CD4-positive, alpha-beta T cell treated with Interleukin-6 at 100 ng/mL for 8 hours (primary cell): ENCODE measurements at places on chromosomes 16 and 17.

GRCh38 chr16:88705801-88706228, 393 bp downstream of the RNF166 start:
- DNase-seq = no peak

DNA sequence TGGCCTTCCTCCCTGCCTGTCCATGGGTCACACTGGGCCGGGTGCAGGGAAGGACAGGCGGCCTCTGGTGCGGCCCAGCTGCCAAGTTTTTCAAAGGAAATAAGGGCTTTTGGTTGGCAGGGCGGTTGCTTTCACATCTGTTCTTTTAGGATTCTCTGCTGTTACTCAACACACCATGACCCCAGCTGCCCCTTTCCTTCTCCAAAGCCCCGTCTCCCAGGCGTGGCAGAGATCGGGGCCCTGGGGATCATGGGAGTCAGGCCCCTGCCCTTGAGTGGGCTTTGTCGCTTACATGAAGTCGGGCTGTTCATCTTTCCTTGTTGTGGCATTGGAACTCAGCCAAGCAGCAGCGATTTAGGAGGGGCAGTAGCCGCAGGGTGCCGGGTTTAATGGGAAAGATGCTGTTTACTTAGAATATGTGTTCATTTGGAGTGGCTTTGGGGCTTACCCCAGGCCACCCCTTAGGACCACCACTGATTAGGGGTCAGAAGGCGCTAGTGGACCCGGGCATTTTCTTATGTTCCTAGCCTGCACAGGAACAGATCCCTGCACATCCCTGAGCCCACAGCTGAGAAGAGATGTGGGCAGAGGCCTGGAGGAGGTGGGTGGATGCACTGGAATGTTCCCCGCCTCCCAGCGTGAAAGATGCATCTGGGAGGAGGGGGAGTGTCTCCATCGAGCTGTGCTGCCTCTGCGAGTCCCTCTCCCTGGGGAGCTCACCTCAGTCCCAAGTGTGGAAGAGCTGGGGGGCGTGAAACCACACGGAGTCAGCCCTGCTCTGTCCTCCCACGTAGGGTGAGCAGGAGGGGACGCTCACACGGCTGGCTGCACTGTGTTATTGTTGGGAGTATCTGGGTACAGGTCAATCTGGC, 6.8 kb upstream of the ADCY7 start:
- no peak for DNase-seq

DNA sequence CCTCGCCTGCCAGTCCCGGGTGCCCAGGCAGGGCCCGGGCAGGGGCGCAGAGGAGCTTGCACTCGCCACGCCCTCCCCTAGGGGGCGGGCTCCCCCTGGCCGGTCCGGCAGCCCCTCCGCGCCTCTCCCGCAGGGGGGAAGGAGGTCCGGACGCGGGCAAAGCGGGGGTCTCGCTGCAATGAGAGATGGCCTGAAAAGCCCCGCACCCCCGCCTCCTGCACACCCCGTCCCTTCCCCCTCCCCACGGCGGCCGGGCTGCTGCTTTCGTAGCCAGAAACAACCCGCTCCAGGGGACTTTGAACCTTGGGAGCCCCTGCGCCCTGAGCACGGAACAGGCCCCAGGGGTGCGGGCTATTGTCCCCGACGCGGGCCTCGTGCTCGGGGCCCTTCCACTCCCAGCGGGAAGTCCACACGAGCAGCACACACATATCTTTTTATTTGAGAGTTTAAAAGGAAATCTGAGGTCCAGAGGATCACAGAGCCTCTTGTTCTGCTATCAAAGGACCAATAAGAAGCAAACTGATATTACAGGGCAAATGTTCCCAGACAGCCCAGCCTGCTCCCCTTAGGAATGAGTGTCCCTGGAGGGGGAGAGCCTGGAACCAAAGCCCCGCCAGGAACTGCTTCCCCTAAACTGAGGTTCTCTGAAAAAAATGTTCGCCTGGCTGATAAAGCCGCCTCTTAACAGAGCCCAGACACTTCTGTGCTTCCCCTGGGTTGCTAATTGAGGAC, 5.8 kb upstream of the CBX4 start:
- DNase-seq = peak; percentile 28

DNA sequence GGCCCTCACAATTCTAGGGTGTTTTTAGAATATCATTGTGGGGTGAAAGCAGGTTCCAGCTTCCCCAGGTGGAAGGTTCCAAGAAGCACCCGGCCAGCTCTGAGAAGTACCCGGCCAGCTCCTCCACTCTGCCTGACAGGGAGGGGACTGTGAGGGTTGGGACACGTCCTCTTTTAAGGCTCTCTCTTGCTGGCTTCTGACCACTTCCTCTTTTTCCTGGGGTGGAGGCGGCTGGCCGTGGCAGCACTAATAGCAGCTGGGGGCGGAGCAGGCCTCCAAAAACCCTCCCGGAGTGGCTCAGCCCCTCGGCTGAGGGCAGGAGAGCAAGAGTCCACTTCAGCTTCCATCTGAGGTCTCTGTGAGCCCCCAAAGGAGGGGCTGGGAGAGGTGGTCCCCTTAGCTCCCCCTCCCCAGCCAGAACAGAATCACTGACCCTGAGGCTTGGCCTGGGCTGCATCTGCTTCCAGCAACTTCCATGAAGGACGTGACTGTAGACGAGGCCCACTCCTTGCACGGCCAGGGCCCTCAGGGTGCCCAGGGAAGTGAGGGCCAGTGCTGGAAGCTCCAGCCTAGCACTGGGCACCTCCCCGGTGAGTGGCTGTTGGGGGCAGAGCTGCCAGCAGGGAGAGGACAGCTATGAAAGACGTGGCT, 26.7 kb upstream of the PLCG2 start:
- DNase-seq = no peak

- DNase-seq = no peak
Observed at GRCh38 chr16:52557236-52557635, 10.3 kb upstream of the TOX3 start.

DNA sequence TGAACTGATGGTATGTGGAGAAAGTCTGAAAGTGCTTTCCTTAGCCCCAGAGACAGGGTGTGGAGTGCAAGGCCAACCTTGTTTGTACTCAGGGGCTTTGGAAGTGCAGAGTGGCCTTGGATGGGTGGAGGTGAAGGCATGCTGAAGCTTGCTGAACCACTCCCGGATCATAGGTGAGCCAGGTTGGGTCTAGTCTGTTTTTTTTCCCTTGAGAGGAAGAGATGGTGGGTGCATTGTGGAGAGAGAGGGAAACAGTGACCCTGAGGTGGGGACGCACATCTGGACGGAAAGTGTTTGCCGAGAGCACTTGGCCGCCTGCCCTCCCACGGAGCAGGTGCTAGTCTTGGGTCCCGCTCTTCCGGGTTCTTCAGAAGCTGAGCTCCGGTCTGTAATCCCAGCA, 12.5 kb downstream of the ABAT start:
- DNase-seq = no peak

DNA sequence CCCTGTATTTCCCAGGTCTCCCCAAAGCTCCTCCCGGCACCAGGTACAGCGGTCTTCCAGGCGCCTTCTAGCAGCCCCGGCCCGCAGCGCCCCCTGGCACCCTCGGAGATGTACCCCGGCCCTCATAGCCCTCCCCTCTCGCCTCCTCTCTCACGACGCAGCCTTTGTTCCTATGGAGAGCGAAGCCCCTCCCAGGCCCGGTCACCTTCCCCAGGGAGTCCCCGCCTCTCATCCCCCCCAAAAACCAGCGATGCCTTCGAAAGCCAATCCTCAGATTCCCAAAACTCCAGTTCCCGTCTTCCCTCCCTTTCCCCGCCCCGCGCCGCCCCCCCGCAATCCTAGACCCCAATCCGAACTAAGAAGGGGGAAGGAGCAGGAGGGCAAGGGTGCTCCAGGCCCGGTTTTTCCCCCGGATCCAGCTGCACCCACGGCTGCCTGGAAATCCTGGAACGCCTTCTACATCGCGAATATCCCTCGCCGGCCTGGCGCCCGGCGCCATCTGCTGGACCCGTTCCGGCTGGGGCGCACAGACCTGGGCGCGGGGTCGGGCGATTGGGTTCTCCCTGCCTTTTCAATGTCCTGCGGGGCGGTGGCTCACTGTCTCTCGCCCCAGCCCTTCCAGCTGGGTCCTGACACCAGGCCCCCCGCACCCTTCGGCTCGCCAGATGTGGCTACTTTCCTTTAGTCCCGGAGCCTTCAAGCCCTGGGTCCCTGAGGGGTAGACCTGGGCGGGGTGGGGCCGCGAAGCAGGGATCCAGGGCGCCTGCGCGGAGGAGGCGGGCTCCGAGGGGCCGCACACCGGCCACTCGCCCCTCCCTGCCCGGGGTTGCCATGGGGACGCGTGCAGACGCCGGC, at the start of gene DNAH2:
Gene DNAH2 (plus strand): TSS at position 844 of the 855 bp plus-strand sequence. CDS start 1,991 bp downstream, outside the sequence.
- DNase-seq = no peak

- peak; percentile 3 for DNase-seq
Observed at GRCh38 chr17:14605267-14605599, 304.4 kb downstream of the HS3ST3B1 start.

DNA sequence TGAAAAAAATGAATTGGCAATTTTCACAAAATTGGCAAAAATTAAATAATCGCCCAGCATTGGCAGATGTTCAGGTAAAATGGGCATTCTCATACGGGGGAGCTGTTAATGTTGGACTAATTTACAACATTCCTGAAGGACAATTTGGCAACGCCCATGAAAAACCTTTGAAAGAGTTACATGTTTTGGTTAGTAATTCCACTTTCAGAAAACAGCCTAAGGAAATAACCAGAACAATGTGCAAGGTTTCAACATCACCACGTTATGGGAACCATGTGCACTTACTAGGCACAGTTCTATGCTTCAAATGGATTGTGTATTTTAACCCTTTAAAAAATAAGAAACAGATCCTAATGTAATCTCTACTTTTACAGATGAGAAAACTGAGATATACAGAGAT, 62.7 kb downstream of the CDYL2 start:
- DNase-seq = no peak

DNA sequence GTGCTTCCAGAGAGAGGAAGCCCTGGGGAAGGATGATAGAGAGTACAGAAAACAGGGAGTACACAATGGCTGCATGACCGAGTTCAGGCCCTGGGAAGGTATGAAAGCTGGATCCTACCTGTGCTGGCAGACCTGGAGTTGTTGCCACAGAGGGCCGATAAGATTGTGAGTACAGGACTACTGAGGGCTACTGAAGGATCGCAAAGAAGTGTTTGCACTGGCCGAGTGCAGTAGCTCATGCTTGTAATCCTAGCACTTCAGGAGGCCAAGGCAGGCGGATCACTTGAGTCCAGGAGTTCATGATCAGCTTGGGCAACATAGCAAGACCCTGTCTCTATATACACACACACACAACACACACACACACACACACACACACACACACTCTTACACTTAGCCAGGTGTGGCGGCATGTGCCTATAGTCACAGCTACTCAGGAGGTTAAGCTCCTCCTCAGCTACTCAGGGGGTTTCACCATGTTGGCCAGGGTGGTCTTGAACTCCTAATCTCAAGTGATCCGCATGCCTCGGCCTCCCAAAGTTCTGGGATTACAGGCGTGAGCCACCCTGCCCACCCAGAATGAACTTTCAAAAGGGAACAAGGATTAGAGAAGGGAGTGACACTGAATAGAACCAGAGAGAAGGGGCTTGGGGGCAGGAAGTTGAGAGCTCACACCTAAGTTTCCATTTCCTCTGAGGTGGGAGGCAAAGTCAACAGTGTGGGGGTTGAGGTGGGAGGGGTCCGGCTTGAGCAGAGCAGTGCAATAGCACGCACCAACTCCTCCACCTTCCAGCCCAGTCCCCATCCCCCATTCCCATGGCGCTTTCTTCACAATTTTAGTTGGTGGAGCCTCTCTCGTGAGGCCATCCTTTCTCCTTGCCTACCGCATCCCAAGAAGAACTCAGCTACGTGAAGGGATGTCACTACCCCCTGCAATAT, 7.5 kb downstream of the SCIMP start:
- peak; percentile 10 for DNase-seq

DNA sequence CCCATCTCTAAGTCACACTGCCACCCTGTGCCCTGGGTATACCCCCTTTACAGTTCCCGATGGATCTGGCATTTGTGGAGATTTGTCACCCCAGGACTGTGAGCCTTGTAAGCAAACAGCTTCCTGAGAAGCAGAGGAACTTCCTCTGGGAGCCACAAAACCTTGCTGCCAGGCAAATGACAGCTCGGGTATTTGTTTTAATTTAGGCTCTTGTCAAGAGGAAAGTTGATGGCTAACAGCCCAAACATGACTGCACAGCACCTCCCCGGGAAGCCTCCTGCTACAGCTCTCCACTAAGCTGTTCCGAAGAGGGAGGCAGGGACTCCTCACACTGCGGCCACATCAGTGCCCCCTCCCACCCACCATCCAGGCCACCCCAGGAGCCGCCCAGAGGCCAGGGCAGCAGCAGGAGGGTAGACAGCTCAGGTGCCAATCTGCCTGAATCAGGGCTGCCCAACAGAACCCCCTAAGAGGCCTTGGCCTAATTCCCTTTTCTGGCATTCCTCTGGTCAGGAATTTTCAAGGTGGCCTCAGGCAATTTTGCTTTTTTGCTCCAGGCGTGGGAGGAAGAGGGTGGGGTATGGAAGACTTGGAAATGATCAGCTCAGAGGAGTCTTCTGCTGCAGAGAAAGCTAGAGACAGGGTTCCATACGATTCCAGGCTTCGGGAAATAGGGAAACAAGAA, 2.6 kb downstream of the ABR start:
- DNase-seq = no peak

GRCh38 chr17:68584581-68585303, 16.4 kb downstream of the FAM20A start:
- DNase-seq = no peak

GRCh38 chr16:55501549-55502322, 7.1 kb upstream of the LPCAT2 start:
- no peak for DNase-seq

DNA sequence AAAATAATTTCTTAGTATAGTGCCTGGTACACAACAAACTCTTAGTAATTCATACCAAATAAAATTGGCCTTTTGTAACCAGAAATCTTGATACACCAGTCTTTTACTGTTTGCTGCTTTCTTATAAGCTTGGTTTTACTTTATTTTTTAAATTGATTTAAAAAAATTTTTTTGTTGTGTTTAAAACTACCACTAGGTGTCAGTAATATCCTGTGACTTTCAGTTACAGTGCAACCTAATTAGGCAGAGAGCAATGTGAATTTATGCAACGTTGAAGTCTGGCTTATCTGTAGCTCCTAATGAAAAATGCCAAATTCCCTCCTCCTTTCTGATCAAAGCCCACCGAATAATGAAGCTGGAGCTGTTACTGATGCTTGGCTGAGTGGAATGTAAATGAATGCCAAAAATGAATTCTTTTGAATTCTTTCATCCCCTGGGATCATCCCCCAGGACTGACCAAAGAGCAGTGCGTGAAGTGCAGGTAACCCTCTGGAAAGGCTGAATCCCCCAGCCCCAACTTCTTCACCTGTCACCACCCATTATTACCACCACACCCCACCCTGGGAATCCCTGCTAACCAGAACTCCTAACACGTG, 3.8 kb downstream of the ERCC4 start:
- peak; percentile 14 for DNase-seq
